ENCODE measurements at places on chromosomes 13 and 19. TPM values are rescaled to one million over a fixed set of nuclear protein-coding genes. Genes with fewer than 3 reads are reported as not detected.

- ATAC-seq, result peak; percentile 55
Measured at GRCh38 chr13:52905701-52906100, 57.3 kb upstream of the PCDH8 start.

DNA sequence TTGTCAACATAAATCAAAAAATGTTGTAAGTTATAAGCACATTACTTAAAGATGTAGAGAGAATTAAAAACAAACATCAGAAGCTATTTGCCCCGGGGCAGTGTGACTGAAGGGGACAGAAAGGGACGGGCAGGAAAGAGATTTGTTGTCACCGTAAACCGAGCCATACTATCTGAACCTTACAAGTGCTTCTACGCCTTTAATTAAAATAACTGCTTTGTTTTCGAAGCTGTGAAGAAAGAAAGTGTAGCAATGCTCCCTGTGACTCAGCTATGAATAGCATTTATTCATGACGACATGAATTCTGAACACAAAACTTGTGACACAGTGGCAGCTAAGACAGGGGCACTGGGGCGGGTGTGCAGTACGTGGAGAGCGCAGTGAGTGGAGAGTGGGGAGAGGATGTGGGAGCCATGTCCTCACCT, 30.0 kb downstream of the ZNF787 start:
- peak; percentile 63 for ATAC-seq

DNA sequence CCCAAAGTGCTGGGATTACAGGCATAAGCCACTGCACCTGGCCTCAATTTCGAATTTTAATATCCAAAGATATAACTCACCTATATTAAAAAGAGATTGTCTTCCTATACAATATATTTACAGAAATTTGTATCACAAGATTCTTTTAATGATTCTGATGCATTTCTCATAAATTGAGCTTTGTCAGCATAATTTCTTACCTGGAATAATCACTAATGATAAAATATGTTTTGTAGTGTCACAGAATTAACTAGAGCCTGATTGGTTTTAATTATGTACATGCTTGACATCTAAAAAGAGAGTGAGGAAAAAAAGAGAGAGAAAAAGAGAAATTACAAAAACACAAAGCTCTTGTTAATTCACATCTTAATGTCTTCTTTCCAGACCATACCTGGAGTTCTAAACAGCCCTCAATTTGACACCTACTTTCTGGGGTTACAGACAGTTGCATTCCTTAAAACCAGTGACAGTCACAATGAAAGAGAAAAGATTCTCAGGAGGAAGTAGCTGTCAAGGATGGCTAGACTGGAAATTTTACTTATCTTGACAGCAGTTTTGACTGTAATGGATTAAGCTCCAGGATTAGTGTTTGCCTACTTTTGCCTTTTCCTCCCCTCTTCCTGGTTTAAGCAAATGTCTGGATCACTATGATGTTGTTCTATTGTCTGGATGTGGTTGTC, 214.4 kb downstream of the SPRY2 start:
- no peak for ATAC-seq

DNA sequence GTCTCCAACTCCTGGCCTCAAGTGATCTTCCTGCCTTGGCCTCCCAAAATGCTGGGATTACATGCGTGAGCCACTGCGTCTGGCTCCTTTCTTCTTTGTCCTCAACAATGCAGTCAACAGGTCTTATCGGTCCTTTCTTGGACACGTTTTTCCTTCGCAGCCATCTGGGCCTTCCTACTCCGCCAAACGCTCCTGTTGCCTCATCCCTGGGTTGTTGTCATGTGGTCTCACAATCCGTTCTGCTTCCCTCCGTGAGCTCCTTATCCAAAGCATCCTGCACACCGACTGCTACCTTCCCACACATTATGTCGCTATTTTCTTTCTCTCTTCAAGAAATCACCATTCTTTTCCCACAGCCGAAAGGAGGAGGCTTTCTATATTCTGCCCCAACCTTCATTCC, 306.8 kb downstream of the DCLK1 start:
- ATAC-seq, result no peak

The IL4I1 gene
- 0.21 TPM for total RNA-seq

The CCDC8 gene
- total RNA-seq, result 12.4 TPM

The ZNF677 gene
- 24.3 TPM for total RNA-seq

The CEACAM20 gene
- not detected for total RNA-seq
